ENCODE measurements at places on chromosomes 16 and 17.

DNA sequence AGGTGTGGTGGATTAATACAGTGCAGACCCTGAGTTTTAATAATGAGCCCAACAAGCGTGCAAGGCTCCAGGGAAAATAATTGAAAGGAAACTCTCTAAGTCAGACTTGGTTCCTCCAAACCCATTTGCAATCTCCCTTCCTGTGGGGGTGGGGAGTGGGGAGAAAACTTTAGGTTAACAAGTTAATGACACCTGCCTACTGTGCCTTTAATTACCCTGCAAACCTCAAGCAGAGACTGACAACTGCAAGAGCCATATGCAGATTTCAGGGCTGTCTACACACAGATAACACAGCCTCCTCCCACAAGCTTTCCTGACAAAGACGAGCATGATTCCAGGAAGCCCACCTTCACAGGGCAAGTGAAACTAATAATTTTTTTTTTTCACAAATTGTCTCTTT lies 359.3 kb downstream of the HS3ST4 start:
- no peak for DNase-seq

DNA sequence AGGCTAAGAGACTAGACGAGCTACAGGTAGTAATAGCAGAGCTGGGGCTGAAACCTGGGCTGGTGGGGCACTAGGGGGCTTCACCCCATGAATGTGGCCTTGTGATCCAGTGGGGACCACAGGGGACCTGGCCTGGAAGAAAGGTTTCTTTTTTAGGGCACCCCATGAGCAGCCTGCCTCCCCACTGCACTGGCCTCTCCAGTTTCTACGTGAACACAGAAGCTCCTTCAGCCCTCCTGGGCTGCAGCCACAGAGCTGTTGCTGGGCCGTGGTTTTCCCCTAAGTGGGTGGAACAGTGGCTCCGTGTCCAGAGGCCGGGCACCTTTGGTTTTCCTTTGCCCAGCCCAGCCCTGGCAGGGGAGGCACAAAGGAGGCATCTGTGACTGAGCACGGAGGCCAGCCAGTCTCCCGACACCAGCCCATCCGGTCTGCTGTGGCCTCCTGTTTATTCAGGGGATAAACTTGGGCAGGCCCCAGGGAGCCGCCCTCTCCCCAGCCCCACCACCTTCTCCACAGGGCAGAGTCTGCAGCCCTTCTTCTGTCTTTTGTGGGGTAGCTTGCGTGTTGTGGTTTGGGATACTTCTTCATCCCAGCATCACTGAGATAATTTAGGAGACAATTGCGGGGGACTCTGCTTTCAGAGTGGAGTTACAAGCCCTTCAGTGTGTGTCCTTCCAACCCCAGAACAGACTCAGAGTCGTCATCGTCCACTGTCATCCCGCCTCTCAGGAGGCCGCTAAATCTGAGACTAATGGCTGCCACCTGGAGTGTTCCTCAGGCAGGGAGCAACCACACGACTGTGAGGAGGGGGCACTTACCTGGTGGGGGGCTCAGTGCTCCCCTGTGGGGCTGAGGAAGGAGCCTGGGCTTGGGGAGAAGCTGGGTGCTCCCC lies 85.3 kb downstream of the RAB11FIP4 start:
- no peak for DNase-seq

DNA sequence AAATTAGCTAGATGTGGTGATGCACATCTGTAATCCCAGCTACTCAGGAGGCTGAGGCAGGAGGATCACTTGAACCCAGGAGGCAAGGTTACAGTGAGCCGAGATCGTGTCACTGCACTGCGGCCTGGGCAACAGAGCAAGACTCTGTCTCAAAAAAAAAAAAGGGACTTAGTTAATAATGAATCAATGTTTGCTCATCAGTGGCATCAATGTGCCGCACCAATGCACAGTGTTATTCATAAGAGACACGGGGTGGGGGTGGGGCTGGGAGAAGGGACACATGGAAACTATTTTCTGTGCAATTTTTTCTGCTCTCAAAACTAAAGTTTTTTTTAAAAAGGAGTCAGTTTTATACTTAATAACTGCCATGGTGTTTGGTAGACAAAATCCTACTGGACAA lies 6.8 kb upstream of the ATP2C2 start:
- no peak for DNase-seq

- DNase-seq: no peak
These were observed 2.3 kb upstream of the CBX2 start for GRCh38 chr17:79775632-79776031.

DNA sequence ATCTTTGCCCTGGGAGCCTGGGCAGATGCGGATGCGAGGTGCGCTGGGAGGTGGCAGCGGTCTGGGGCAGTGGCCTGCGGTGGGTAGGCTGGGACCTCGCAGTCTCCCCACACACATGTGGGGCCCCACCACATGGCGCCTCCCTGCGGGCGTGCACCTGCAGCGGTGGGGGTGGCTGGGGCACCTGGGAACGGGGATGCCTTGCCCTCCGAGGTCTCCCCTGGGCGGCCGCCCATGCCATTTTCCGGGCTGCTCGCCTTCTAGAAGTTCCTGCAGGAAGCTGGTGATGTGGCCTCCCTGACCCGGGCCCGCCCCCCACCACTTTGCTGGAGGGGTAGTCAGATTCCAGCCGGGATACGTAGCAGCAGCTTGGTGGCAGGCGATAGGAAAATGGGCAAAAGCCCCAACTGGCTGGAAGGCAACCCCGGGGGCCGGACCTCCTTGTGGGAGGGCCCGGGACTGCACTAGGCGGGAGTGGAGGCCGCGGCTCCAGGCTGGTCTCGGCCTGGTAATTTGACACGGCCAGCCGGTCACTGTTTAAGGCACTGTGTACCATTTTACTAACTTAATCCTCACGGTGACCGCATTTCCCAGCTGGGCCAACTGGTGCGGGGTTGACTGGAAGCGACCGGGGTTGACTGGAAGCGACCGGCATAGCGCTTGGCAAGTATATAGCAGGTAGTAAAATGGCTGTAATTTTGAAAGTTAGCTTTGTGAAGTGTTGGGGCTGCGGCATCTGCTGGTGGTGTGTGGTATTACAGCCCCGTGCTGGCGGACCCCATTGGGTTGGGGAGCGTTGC lies 38.5 kb downstream of the IGF2BP1 start:
- no peak for DNase-seq

GRCh38 chr17:73770115-73770848 lies 126.0 kb upstream of the SDK2 start:
- peak; percentile 23 for DNase-seq

DNA sequence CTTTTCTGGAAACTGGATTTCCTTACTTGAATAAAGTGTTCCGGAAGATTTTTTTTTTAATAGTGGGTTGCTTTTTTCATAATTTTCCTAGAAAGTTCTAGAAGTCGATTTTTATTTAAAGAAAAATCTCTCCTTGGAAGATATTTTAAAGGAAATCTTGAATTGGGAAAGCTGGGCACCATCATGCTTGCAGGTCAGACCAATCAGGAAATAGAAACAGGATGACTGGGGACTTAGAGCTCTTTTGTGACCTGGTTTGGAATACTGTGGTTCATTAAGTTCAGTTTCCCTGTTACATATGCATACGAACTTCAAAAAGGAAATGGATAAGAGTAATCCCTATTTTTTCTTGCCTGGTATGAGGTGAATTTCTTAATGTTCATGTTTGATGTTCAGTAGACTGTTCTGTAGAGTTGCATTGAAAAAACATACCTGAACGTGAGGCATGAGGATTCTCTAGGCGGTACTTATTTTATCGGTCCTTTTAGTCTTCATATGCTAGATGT lies 1.2 kb downstream of the NFATC3 start:
- no peak for DNase-seq

DNA sequence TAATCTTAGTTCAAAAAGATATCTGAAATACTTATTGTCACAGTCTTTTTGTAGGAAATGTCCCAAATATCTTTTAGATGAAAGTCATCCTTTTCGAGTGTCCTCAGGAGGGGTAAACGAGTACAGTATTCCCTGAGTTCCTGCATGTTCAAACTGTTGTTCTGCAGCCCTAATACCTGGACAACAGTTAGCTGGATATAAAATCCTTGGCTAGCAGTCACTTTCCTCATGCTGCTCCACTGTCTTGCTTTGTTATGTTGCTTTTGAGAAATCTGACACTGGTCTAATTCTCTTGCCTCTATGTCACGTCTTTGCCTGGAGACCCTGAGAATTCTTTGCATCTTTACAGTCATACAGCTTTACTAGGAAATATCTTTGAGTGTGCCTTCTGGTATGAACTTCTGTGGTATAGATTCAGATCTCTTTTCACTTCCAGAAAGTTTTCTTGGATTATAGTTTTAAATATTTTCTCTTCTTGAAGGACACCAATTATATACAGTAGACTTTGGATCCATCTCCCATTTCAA lies 9.5 kb downstream of the MBTD1 start:
- DNase-seq: no peak

DNA sequence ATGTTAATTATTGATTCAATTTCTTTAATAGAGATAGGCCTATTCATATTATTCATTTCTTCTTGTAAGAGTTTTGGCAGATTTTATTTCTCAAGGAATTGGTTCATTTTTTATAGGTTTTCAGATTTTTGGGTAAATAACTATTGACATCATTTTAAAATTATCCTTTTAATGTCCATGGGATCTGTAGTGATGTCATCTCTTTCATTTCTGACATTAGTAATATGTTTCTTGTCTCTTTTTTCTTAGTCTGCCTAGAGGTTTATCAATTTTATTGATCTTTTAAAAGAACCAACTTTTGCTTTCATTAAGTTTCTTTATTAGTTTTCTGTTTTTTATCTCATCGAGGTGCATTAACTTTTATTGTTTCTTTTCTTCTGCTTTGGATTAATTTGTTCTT lies 162.6 kb downstream of the FTO start:
- no peak for DNase-seq

- no peak for DNase-seq
These were observed 239.7 kb downstream of the XYLT1 start for GRCh38 chr16:17230932-17231581.

- no peak for DNase-seq
These were observed 86.0 kb upstream of the AMZ2 start for GRCh38 chr17:68161644-68162428.

GRCh38 chr17:15000661-15001060 lies 264.5 kb downstream of the PMP22 start:
- no peak for DNase-seq

DNA sequence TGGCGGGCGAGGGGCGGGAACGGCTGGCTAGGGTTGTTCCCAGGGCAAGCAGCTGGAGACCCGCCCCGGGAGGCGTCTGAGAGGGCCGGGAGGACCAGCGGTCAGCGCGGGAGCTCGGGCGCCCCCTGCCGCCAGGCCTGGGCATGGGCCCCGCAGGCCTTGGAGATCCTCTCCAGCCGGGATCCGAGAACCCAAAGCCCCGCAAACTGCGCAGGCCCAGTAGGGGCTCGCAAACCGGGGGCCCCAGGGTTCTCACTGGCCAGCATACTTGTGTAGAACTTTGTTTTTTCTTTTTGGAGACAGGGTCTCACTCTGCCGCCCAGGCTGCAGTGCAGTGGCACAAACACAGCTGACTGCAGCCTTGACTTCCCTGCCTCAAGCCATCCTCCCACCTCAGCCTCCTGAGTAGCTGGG lies 20.8 kb upstream of the ZNF423 start:
- no peak for DNase-seq

- DNase-seq: peak; percentile 76
These were observed 15.7 kb downstream of the ADAM11 start for GRCh38 chr17:44774271-44775135.

GRCh38 chr16:88870608-88871348 lies 4.3 kb upstream of the PABPN1L start:
- DNase-seq: no peak

DNA sequence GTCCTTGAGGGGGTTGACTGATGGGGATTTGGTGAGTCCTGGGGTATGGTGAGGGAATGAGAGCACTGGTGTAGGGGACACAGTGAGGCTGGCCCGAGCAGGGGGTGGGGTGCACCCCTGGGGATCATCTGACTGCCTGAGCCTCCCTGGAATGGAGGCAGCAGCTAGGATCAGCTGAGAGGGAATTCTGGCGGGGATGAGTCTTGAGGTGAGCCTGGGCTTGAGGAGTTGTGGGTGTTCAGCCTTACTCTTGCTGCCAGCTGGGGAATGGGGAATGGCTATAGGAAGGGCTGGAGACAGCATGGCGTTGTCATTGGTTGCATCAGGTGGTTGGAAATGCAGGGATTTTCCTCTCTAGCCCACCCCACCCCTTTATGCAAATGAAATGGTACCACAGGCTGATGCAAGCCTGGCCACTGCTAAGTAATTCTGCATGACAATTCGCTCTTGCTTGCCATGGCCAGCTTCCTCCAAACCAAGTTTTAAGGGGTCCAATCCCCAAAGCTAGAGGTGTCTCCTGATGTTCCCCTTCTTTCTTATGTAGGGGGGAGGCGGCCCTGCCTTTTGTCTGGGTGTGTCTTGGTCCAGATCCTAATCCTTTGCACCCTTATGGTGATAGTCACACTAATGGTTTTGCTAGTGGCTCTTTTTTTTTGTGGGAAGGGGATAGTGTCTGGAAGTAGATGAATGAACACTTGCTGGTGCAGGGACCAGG lies 7.5 kb downstream of the NFE2L1 start:
- DNase-seq: no peak

- DNase-seq: no peak
These were observed 6.6 kb upstream of the KPNB1 start for GRCh38 chr17:47643116-47643515.

DNA sequence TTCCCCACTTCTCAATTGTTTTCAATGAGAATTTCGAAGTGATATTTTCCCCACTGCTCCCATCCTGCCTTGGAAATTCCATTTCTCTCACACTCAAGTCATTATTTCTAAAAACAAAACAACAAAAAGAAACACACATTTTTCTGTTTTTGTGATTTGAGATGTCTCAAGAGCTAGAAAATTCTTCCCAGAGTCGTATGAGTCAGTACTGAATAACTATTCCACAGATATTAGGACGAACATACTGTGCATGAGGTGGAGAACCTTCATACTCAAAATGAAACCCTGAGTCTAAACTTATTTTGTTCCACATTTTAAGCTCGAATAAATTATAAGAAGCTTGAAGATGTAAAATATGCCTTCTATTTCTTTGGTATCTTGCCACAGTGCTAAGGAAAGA lies 204.6 kb downstream of the SLC39A11 start:
- DNase-seq: no peak

DNA sequence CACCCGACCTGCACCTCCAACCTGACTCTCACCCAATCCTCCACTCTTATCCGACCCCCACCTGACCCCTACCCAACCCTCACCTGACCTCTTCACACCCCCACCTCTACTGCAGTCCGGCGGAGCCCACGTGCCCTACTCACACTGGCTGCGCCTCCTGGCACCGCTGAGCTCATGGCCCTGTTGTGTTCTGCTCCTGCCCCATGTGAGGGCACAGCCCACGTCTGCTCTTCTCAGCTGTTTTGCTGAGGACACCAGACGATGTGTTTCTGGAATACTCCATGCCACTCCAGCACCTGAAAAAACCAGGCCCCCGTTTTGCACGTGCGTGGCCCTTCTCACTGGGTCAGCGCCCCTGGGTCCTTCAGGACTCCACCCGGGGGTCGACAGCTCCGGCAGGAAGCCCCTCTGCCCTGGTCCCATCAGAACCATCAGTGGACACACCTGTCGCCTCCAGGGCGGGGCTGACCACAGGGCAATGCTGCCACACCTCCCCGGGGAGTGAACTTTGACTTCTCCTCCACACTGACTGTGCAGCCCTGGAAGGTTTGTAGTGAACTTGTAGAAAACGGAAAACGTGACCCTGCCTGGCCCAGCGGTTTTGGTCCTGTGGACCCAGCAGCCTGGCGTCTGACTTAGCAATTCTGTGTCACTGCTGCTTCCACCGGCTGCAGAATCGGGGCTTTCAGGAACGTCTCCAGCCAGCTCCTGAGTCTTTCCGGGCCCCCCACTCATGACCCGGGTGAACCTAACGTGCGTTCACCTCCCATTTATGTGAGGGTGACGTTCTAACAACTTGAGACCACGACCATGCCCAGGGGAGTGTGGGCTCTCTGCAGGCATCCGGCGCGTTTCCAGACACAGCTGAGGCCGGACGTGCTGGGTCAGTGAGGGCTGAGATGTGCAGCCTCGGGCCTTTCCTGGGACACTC lies 5.7 kb upstream of the RAB40B start:
- DNase-seq: no peak

All from NCI-H1105 (cell line).